ENCODE measurements at places on chromosomes 6 and 20.

DNA sequence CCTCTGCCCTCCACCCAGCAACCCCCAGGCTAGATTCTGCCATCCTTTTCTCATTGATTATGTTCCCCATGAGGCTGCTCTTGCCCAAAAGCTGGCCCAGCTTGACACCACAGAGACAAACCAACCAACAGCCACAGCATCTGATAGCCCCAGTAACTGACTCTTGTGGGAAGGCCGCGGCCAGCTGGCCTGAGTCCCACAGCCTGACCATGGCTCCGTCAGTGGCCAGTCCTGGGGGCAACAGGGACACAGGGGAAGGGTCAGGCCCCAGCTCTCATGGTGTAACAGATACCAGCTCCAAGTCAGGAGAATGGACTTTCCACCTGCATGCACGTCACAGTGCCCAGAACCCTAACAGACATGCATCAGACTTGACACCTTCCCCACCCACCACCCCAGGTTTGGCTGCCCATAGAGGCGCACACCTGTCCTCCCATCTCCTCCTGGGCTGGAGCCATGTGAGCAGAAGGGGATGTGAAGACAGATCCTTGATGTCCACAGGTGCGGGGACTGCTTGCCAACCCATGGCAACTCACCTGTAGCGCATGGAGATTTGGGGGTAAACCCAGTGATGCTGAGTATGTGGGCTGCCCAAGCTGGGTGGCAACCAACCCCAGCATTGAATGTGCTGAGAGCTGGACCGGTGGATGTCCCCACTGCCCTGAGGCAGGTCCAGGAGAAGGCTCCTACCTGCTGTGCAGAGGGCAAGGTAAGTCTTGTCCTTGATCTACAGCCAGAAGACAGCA, 18.8 kb downstream of the RIPOR3 start:
- DNase-seq = no peak

DNA sequence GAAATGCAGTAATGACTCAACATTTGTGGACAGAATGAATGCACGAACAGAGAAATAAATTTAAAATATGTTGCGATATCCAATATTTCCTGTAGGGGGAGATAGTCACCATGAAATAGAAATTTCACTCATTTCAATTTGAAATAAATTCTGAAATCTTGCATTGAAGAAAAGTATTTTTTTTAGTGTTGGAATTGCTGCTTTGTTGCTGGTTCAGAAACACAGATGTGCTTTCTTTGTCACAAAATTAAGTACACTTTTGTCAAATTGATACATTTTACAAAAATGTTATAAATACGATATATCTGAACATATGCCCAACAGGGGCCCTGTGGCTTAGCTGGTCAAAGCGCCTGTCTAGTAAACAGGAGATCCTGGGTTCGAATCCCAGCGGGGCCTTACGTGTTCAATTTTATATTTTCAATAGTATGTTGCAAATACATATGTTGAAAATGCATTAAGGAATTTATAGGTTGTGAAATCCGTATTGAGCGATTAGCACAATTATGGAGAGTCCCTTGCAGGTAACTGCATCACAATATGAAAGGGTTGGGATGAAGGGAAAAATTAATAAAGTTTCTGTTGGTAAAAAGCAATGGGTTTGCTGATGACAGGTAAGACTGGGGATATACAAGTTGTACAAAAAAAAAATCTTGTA, 85.4 kb upstream of the PRSS16 start:
- no peak for DNase-seq

DNA sequence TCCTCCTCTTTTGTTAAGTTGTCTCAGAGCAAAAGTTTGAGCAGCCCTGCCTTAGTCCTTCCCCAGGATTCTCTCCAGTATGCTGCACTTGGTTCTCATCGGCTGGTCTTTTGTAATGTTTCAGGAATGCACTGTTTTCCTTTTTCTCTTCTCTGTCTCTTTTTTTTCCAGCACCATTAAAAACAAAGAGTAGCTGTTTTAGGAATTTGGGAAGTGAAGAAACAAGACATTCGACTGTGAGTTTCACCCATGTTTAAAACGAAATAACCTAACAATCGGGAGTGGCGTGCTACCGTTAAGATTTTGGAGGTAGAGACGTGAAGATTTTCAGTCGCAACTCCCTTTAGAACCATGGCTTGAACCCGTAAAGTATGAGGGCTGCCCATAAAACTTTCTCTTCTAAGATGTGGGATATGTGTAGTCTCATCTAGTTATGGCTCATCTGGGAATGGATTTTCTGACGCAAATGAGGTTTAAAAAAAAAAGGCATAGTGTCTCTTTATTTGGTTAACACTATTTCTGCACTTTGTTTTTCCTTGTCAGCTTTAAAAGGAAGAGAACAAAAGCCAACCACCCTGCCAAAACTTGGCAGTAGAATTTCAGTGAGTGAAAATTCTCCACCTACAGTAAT, 35.9 kb upstream of the RAB23 start:
- DNase-seq = no peak

GRCh38 chr6:55399351-55399750, 72.1 kb downstream of the GFRAL start:
- DNase-seq = no peak

DNA sequence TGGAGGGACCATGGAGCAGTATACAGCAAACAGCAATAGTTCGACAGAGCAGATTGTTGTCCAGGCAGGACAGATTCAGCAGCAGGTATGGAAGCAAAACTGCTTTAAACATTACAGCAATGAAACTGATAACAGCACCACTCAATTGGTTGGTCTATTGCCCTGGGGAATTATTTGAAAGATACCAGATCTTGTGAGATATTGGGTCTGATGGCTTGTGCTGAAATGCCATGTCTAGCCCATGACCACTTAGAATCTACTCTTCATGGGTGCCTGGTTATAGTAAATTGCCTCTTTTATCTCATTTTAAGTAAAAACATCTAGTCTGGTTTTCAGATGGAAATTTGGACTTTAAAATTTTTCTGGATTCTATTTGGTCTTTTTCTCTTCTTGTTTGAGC, 6.3 kb downstream of the NFYA start:
- DNase-seq = no peak

Measured in NCI-H1417 treated with DMSO at 0.1 percent for 48 hours (cell line).